ENCODE measurements at places on chromosomes 2 and 18.

- no peak for DNase-seq
Observed at GRCh38 chr2:71922499-71923142, 225.0 kb downstream of the CYP26B1 start.

GRCh38 chr2:72630767-72631166 lies 195.1 kb downstream of the EXOC6B start:
- no peak for DNase-seq

GRCh38 chr2:112001136-112001715 lies 53.8 kb upstream of the TMEM87B start:
- DNase-seq: no peak

DNA sequence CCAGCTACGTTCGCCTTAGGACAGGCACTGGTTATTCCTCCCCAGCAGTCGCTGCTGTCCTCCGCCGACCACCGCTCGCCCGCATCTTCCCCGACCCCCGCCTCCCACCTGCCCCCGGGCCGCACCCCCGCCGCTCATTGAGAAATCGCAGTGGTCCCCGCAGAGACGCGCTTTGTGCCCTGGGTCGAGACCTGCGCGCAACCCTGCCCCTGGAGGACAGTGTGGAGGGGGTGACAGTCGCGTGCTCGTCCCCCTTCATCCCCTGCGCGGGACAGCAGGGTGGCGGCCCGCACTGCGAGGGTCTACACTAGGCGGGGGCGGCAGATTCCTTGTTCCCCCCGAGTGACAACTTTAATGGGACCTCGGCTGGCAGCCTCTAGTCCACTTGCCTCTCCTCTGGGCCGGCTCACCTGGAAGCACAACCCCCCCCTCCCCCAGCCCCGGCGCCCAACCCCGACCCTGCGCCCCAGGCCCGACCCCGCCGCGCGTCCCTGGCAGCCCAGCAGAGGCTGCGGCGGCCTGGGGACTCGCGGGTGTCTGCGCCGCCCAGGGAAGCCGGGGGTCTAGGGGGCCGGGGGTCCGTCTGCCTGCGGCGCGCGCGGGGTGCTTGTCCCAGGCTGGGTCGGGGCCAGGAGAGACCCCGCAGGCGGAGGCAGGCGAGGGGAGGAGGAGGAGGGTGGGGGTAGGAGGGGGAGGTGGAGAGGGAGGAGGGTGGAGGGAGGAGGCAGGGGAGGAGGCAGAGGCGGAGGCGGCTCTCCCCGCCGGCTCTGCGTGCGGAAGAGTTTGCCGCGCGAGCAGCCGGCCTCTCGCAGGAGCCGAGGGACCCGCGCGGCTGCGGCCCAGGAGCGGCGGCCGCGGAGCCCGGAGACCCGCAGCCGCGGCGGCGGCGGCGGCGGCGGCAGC lies at the start of gene NPAS2:
Gene NPAS2, plus strand, starts transcription at position 770 of the 903 bp plus-strand sequence. CDS start 84,616 bp downstream, outside the sequence.
- DNase-seq: no peak

DNA sequence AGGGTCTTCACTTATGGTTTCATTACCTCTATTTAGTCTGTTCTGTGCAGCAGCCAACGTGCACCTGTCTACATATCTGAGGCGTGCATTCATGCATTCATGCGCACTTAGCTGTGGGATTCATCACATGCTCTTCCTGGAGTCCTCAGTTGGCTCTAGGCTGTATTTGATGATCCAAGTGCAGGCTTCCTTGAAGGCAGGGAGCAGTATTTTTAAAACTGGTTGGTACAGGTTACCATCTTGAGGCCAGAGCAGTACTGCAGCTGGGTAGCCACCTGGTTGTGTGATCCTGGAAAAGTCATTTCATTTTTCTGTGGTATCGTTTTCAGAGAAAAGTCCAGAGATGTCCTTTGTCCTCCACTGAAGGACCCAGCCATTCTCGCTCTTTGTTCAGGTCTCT lies 109.8 kb downstream of the EN1 start:
- no peak for DNase-seq

DNA sequence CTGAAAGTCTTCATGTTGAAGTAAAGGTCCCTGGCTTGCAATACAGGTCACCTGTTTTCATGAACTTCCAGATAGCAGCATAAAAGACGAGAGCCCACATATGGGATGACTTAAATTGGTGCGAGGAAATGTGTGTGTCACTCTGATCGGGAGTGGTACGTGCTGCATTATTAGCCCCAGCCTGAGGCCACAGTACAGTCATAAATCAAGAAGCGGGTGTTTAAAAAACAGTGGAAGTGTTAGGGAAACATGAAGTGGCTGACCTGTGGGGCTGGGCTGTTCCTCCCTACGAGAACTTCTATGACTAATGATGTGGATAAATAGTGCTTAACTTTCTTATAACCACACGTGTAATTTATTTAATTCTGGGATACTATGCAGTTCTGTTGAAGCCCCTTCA lies 24.4 kb downstream of the RDH14 start:
- no peak for DNase-seq

All from iPS DF 19.7 (cell line).